ENCODE measurements at places on chromosomes 1 and 21. TPM values are rescaled to one million over a fixed set of nuclear protein-coding genes. Genes with fewer than 3 reads are reported as not detected.
A peak's percentile ranks its signal among the peaks of the same experiment; 100 is the strongest.

- no peak for DNase-seq
Measured at GRCh38 chr1:28917757-28918118, 3.4 kb downstream of the EPB41 start.

DNA sequence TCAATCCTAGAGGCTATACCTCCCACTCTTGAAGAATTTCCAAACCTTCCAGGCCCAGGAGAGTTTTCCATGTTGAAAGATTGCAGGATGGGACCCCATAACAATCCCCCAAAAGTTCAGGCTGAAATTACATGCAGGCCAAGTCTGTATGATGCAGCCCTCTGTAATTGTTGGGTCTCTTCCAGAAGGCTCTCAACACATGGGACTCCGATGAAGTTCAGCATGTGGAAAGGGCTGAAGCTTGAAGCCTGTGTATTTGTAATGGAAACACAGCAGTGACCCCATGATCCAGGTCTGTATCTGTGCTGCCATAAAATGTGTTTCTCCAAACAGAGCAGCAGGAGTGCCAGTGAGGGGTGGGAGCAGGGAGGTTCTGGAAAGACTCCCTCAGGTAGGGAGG lies 202.5 kb upstream of the LYPLAL1 start:
- no peak for DNase-seq

DNA sequence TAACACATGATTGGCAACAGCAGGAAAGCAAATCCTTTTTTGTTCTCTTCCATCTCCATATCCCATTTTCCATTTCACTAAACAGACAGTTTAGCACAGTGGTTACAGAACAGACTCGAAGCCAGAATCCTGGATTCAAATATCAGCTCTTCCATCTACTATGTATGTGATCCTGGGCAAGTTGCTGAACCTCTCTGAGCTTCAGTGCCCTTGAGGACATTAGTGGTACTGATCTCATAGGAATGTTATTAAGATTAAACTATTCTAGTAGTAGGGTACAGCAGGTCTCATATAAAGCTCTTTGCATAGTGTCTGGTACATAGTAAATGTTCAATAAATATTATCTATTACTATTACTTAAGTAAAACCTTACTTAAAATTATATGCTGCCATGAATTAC lies 13.8 kb upstream of the HHIPL2 start:
- DNase-seq = no peak

DNA sequence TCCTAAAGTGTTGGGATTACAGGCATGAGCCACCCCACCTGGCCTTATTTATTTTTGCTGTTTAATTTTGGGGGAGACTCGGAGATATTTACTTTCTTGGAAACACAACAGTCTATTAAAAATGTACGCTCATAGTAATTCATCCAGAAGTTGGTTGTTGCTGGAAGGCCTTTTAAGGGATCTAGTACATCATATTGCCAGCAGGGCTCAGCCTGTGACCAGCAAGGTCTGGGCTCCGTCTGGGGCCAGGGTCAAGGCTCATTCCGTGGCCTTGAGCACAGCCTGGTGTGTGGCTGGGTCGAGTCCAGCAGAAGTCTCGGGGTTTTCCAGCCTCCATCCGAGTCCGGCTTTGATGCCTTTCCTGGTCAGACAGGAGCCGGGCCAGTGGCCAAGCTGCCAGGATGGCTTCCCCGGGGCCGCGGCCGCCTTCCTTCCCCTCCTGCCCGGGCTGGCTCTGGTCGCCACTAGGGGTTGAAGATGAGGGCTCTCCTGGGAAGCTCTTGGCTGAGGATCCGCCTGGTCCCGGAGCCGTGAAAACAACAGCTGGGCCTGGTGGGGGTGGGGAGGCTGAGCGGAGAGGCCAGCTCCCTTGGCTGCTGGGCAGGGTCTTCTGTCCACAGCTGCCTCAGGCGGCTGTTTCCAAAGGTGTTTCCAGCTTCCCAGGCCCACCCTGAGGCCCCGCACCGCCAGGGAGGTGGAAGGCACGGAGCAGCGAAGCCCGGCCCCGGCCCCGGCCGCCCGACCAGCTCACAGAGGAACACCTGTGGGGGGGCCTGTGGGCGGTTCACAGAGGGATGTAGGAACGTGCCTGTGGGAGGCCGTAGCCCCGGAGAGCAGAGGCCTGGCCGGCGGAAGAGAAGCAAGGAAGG lies 5.1 kb upstream of the VWA1 start:
- DNase-seq = peak; percentile 53

DNA sequence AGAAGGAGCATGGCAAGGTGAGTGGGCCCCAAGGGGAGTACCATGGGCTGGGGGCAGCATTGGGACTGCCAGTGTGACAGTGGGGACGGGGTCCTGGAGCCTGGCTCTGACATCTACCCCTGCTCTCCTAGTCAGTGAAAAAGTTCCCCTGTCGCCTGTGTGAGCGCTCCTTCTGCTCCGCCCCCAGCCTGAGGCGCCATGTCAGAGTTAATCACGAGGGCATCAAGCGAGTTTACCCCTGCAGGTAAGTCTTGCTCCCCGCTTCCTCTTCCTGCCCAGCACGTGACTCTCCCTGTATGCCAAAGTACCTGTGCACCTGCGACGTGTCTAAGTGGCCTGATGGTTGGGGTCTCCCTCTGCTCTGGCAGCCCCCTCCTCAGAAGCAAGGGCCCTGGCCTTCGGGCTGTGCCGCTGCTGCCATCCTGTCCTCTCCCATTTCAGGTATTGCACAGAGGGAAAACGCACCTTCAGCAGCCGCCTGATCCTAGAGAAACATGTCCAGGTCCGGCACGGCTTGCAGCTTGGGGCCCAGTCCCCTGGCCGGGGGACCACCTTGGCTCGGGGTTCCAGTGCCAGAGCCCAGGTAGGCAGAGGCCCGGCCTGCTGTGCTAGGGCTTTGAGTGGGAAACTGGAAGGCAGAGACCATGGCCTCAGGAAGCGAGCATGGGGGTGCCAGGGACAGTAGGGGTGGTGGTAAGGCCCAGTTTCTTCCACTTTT lies 8.1 kb downstream of the ZNF687 start:
- DNase-seq = no peak

GRCh38 chr1:230230948-230231773 lies 164.1 kb downstream of the GALNT2 start:
- no peak for DNase-seq

Gene RHOU
- total RNA-seq = 18.5 TPM

Gene PLEKHN1
- total RNA-seq = 0.21 TPM

Gene GBP1
- 2.6 TPM for total RNA-seq

- DNase-seq = no peak
Measured at GRCh38 chr1:86472152-86472551, 3.4 kb downstream of the CLCA1 start.

- no peak for DNase-seq
Measured at GRCh38 chr1:225559902-225560301, 93.0 kb downstream of the ENAH start.

DNA sequence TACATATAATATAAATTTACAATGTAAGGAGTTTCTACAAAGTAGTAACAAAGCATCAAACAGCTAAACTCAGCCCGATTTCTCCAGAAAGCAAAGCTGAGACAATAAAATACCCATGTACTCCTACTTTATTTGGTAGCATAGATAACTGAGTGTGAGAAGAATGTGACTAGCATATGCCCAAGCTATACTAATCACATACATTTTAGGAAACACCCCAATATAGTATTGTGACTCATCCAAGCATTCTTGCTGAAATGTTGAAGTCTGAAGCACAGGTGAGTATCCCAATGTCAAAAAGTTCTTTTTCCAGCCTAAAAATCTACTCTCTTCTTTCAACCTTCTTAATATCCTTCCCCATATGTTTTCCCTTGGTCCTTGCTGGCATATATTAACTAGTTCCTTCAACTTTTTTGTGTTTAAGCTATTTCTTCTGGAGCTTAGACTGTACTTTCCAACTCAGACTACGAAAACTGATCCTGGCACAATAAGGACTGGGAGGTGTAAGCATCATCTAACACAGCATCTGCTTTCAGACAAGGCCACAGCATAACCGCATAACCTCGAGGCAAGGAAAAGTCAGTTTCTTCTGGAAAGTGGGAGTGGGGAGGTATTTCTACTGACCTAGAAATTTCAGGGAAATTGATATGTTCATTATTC lies 163.0 kb upstream of the RNPC3 start:
- no peak for DNase-seq
